Foreskin keratinocyte (primary cell): ENCODE measurements at places on chromosomes 4 and X. TPM values are rescaled to one million over a fixed set of nuclear protein-coding genes. Genes with fewer than 3 reads are reported as not detected.

DNA sequence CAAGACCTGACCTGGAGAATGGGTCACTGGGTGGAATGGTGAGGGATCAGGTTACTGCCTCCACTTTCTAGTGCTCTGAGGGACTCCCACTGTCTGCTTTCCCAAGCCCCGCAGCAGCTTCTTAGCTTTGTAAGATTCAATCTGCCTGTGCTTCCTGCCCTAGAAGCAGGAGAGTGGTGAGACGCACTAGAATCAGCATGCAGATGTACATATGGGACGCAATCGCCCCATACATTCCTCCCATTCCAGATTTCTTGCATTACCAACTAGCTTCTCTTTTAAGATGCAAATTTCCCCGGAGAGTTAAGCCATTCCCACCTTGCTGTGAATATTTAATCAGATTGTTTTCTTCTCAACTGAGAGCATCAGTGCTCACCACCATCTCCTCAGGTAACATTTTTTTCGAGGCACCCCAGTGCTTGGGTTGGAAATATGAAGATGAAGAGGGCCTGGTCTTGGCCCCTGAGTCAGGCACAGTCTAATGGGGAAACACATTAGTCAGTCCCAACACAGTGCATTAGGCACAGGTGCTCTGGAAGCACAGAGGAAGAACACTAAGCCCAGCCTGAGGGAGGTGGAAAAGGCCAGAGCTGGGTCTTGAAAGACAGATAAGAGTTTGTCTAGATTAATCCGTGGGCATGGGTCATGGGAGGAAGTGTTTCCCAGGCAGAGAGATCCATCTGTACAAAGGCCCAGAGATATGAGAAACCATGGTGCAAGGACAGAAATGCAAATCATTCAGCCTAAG lies 66.7 kb upstream of the PRPS1 start:
- DNase-seq, result no peak

Gene DKK2
- 0.32 and 0.54 TPM in 2 replicates for total RNA-seq

Gene ZNF732
- 5.6 and 5.8 TPM in 2 replicates for total RNA-seq

DNA sequence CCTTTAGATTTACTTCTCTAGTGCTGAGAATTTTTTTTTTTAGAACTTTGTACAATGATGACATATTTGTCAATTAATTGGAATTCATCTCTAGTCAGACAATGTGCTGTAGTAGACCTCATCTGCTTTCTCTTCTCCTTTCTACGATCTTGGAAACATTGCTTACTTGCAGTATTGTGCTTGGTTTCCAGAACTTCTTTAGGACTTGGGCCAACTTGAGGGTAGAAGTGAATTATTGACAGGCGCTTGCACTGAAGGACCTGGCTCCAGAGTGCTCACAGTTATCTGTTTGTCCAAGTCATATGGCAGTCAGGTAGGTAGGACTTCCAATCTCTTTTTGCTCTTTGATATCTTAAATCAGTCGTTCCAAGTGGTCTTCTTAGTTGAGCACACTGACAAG lies 39.6 kb downstream of the FNIP2 start:
- DNase-seq, result no peak

DNA sequence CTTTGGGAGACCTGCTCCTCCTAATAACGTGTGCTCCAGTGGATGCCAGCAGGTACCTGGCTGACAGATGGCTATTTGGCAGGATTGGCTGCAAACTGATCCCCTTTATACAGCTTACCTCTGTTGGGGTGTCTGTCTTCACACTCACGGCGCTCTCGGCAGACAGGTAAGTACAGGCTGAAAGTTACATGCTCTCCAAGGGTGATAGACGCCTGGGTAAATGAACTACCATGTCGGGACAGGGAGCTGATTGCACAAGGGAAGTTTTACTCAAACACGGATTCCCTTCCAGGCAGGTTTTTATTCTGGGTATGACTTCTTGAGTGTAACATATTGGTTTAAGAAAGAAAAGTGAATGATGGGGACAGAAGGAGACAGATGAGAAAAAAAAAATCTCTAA lies 836 bp downstream of the GRPR start:
- DNase-seq, result no peak

DNA sequence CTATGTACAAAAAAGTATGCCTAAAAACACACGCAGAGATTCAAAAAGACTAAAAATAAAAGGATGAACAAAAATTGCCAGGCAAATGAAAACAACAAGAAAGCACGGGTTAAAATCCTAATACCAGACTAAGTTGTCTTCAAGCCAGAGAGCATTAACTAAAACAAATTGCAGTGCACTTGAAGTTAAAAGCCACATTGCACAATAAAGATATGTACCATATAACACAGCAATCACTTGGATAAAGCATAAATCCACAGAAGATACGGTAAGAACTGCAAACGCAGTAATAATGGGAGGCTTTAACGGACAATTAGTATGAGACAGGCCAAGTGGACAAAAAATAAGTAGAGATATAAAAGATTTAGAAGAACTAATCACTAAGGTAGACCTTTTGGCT lies 14.9 kb downstream of the CCDC158 start:
- no peak for DNase-seq

- no peak for DNase-seq
These were observed 47.5 kb downstream of the FGF13 start for GRCh38 chrX:138664016-138664415.

GRCh38 chr4:38568768-38569167 lies 95.2 kb upstream of the KLF3 start:
- no peak for DNase-seq

Gene PDE5A
- total RNA-seq, result 5.4 and 7.9 TPM in 2 replicates

Gene CT45A3
- not detected in 2 replicates for total RNA-seq

DNA sequence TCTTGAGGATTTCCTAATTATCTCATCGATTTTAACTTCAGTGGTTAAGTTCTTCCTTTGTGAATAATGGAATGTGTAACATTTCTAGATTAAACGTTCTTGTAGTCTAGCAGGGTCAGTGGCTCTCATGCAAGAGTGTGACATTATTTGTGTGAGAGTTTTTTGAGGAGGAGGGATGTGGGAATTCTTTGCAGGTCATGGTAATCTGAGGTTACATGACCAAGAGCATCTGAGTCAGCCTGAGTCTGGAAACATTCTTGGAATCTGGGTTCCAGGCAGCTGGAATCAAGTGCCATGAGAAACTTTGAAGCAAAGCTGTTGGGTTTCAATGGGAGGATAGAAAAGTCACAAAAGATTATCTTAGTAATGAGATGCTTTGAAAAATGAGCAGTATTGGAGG lies 49.5 kb downstream of the GK start:
- no peak for DNase-seq

- no peak for DNase-seq
These were observed 216.5 kb downstream of the CBR4 start for GRCh38 chr4:168793542-168793941.

Gene JCHAIN
- total RNA-seq, result not detected in 2 replicates

Gene CSAG2
- total RNA-seq, result not detected in 2 replicates

- peak; percentile 84 for DNase-seq
These were observed 17.2 kb upstream of the ARSJ start for GRCh38 chr4:113996599-113997177.

Gene DIAPH2
- 10.8 and 12.2 TPM in 2 replicates for total RNA-seq

Gene PGAM4
- total RNA-seq, result not detected in 2 replicates

DNA sequence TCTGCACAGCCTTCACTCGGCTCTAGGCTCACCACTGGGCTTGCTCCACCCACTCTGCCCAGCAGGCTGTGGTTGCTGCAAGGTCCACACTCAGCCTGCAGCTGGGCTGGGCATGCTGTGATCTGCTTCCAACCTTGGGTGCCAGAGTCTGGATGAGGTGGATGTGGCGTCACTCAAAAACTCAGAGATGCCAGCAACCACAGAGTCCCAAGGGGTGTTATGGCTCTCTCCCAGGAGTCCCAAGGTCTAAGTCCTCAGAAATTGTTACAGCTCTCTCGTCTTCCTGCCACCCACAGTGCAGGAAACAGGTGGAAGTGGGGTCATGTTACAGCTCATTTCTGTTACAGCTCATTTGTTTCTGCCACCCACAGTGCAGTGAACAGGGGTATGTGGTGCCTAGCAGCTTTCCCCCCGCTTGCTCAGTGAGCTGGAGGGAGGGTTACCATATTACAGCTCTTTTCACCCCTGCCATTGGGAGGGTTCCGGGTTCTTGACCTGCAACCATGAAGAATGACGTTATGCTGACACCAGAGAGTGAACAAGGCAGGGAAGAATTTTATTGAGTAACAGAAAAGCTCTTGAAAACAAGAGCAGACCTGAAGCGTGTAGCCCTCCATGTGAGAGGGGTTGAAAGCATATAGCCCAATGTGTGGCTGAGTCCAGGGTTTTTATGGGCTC lies 893.9 kb downstream of the PCDH7 start:
- DNase-seq, result no peak

DNA sequence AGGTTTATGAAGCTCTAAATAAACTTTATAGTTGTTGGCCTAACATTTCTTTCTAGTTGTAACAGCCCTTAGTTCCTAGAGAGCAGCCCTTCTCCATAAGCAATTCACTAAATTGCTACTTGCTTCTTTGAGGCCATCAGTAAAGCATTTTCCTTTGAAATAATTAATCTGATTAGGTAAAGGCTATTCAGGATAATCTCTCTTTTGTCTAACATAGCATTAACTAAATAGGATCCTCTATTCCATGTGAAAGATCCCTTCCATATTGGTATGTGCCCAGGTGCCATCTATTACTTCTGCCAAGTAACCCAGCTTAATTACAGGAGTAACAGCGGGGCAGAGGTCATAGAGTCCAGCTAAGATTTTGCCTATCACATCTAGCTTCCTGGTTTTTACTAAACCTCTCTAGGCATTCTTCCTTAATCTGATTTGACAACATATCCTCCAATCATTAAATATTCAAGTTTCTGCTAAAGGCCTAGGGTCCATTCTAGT lies 1408.0 kb downstream of the PCDH18 start:
- DNase-seq, result no peak

DNA sequence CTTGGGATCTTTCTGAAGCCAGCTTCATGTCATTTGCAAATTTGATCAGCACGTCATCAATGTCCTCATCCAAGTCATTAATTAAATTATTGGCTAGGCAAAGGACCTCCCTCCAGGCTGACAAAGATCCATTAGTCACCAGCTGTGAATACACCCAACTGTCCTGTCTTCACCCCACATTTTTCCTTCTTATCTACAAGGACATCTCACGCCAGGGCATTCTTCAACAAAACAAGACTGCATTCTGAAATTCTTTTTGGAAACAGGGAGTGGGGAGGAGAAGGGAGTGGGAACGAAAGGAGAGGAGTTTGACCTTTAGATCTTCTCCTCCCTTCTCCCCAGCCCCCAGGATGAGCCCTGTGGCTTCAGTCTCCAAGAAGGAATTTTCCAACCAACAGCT lies 32.7 kb downstream of the NLGN3 start:
- no peak for DNase-seq

- DNase-seq, result no peak
These were observed 296.6 kb upstream of the SLC7A11 start for GRCh38 chr4:138538743-138539142.

GRCh38 chrX:44234116-44234515 lies 109.4 kb downstream of the EFHC2 start:
- DNase-seq, result peak; percentile 36

GRCh38 chr4:84878090-84878489 lies 88.4 kb downstream of the WDFY3 start:
- peak; percentile 82 for DNase-seq

GRCh38 chr4:113468165-113469022 lies 293.1 kb downstream of the CAMK2D start:
- DNase-seq, result peak; percentile 99

Gene MAGEA4
- not detected in 2 replicates for total RNA-seq

Gene RTL9
- 0.07 and 0.11 TPM in 2 replicates for total RNA-seq

- no peak for DNase-seq
These were observed 123.3 kb upstream of the TBL1X start for GRCh38 chrX:9341291-9342201.

DNA sequence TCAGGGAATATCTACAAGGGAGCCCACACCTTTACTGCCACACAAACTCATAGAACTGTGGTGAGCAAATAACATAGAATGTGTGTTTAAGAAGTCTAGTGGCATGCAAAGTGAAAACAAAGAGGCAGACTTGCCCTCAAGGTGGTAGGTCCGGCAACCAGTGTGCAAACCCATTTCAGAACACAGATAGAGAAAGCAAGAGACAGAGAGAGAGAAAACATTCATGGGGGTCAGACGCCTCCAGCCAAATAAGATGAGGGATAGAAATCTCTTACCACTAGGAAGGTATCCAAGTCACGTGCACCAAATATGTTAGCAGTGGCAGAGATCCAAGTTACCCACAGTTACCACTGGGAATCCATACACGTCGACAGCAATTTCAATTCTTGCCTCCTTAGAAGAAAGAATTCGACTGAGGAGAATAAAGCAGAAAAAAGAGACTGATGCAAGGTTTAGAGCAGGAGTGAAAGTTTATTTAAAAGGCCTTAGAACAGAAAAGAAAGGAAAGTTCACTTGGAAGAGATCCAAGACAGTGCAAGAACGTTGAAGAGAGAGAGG lies 252.8 kb downstream of the NAP1L3 start:
- DNase-seq, result no peak

DNA sequence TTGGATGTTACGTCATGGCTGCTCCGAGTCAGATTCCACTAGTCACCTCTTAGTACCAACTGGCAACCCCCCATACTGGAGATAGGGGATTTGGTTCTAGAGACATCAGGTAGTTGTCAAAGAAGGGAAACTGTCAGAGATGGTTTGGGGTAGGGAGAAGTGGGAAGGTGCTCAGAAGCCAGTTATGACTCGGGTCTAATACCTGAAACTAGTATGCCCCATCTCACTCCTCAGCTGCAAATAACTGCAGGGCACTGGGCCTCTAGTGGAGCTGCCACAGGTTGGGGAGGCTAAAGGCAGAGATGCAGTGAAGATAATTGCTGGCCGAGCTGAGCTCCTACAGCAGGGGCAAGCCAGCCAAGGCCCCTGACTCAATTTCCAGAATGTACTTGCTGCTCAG lies 30.0 kb downstream of the OTUD6A start:
- DNase-seq, result no peak

Gene FAM133A
- total RNA-seq, result not detected in 2 replicates

DNA sequence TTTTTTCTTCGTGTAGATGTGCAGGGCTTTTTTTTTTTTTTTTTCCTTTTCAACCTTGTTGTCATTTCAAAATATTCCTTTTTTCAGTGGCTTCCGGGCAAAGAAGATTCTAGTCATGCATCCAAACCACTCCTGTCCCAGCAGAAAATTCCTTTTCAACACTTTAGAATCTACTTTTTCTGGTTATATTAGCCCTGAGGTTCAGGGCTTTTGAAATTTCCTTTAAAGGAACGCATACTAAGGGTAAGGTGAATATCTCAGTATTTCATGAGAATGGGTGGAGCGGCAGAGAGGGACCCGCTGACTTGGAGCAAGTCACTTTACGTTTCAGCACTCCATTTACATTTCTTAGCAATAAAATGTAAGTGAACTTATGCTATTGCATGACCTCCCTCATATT lies 15.6 kb upstream of the TENM3 start:
- no peak for DNase-seq

DNA sequence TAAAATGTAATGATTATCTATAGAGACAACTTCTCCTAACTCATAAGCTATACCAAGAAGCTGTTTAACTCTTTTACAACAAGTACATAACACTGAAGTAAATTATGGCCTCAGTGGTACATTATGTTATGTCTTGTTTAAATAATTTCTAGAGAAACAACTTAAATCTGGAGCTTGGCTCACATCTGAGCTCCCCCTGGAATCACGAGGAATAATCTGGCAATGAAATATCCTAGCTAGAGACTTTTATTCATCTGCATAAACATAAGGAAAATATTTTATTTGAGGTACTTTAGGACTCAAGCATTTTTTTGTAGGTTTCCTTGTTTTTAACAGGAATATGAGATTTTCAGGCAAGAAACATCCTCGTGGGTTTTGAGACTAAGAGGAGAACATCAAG lies 354.7 kb upstream of the SLC7A11 start:
- no peak for DNase-seq

- no peak for DNase-seq
These were observed 28.7 kb downstream of the FAM9C start for GRCh38 chrX:13015536-13016236.
